CD4-positive, alpha-beta T cell treated with Interleukin-1 beta for 1 hour (primary cell): ENCODE measurements at places on chromosomes 12 and 14.
A peak's percentile ranks its signal among the peaks of the same experiment; 100 is the strongest.

DNA sequence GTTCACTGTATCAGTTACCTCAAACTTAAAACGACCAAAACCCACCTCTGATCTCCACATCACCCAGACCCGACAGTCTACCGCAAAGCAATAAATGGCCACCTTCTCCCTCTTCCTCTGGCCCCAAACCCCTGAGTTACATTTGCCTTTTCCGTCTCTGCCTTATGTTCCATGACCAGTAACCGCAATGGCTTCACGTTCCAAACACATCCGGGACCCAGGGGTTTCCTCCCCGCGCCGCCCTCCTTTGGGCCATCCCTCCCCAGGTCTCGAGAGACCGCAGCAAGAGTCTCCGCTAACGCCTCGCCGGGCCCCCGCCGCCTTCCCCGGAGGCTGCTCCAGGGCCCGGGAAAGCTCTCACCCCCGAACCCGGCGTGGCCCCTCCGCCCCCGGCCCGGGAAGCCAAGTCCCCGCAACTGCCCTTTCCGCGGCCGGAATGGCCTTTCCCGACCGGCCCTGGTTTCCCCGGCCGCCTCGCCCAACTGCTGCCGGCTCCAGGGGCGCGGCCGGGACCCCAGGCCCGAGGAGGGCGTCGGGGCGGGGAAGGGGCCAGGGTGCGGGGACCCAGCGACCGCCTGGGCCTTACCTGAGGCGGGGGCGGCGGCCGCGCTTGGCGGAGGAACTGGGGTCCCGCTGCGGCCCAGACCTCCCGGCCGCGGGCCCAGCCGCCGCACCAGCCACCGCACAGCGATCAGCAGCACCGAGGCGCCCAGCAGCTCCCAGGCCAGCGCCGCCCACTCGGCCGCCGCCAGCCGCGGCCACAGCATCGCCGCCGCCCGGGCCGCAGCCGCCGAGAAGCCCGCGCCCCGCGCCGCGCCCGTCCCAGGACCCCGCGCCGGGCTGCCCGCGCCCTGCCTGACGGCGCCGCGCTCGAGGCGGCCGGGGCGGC lies at the start of gene ANKLE2:
Gene ANKLE2, minus strand, starts transcription at position 801 of the 889 bp plus-strand sequence. Its CDS starts 34 bp downstream, at position 767.
- DNase-seq, result peak; percentile 64

- DNase-seq, result no peak
Measured at GRCh38 chr12:123916729-123917128, 55.9 kb downstream of the CCDC92 start.

DNA sequence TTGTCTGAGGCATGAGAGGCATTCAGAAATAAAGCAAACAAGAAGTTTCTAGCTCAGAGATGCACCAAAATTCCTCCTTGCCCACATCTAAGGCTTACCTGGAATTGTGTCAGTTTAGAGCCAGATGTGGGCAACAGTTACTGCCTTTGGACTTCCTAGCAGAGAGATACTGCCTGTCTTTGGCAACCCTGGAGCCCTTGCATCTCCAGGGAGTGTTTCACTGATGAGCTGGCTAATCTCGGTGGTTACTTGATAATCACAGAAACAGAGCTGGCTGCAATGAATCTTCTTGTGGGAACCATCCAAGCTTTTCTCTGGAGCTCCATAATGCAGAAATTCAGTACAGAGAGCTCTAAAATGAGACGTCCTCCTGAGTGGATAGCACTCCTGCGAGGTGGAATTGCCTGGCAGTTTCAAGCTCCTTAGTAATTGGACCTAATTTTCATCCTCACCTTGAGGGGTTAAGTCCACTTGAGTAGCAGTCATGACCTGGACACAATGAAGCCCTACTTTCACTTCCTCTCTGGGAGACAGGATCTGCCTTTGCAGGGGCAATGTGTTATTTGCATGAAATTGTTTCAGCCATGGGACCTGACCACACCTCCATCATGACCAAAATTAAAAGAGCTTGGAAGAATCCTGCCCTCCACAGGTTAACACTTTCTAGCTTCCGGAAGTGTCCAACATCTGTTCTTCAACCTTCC lies 108.8 kb upstream of the ARHGAP5 start:
- DNase-seq, result no peak

- DNase-seq, result no peak
Measured at GRCh38 chr12:90339837-90340236, 615.1 kb downstream of the CCER1 start.

DNA sequence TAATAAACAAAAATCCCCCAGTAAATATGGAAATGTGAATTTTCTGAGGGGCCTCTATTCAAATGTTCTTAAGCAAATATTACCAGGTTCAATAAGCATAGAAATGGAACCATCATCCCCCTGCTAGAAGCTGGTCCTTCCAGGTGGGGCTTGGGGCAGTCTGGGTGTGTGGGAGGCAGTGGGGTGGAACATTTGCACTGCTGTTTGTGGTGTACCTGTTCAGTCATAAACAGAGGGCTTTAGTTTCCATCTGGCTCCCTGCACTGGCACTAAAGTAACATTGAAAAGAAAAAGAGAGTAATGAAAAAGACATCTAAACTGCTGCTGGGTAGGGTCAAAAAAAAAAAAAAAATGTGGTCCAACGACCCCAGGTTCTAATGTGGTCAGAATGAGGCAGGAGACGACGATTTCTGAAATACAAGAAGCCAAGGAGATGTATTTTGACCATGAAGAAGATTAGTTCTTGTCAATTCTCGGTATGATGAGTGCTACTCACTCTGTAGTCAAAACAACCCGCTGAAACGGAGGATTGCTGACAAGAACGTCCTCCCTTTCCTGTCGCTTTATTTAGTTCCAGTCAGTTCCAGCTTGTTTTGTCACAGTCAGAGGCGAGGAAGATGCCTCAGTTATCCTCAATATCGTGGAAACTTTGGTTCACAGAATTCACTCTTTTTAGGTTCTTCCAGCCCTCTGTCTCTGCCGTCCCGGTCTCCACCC lies 44.2 kb upstream of the MANSC4 start:
- no peak for DNase-seq

GRCh38 chr12:1890810-1891209 lies 27.6 kb downstream of the CACNA2D4 start:
- DNase-seq, result no peak

DNA sequence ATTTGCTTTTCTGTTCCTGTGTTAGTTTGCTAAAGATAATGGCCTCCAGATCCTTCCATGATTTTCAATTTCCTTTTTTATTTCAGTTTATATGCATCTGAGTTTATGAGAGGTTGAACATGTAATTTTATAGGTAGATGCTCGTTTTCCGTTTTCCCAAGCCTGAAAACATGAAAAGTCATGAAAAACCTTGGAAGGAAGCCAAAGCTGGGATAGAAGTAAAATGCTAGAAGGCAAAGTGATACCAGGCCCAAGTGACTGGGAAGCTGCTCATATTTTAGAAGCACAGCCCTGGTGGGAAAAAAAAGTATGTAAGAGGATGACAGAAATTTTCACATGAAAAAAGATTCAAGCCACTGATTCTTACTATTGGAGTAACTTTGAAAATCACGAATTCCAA lies 290.8 kb downstream of the PRKD1 start:
- DNase-seq, result no peak
